ENCODE measurements at places on chromosomes 12 and 14.

DNA sequence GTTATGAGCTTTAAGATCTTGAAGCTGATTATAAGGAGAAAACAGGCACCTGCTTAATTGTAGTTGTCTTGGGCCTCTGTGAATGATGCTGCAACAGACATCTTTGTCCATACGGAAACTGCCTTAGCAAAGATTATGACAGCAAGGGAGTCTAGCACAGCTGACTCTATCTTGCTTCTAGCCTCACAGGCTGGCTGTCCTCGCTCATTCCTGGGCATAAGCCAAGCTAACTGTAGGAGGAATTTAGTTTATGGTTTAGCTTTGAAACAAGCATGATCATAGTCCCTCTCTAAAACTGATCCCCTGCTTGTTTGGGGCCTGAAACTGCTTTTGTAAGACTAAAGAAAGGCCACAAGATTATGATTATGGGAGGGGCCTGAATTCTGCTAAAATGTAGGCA, 74.3 kb upstream of the C14orf132 start:
- no peak for DNase-seq

- DNase-seq = no peak
Observed at GRCh38 chr12:39931231-39931630, 174.7 kb downstream of the SLC2A13 start.

GRCh38 chr14:42854061-42854460, 1247.4 kb downstream of the LRFN5 start:
- DNase-seq = no peak

- DNase-seq = no peak
Observed at GRCh38 chr14:32023540-32023939, 53.6 kb upstream of the ARHGAP5 start.

DNA sequence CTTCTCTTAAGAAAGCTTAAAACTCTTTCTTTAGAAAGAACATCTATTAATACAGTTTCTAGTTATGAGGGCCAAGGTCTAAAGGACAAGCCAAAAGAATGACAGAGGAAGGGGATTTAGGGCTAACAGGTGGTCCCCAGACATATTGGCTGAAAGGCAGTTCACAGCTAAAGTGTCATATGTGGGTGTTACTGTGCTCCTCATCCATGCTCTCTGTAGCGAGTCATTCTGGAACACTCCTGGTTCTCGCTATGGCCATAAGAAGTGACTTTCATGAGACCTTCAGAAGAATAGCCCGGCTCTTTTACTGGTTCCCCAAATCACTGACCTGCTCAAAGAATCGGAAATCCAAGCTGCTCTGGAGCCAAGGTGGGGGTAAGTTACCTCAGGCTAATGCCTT, 55.0 kb downstream of the TBK1 start:
- no peak for DNase-seq

DNA sequence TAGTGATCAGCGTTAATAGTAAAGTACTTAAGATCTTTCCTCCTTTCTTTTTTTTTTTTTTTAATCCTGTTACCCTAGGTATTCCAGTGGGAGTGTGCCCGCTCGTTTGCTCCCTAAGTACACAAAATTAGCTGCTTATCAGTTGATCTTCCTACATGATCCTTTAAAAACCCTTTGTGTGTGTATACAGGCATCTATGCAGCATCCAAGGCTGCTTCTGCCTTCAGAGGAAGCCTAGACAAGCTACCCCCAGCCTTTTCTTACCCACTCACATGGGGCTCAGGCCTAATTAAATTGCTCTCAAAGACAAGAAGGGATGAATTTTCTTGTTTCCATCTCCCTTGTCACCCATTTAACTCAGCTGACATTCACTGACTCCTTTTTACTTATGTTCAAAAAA, 343.4 kb upstream of the LMO3 start:
- DNase-seq = no peak

DNA sequence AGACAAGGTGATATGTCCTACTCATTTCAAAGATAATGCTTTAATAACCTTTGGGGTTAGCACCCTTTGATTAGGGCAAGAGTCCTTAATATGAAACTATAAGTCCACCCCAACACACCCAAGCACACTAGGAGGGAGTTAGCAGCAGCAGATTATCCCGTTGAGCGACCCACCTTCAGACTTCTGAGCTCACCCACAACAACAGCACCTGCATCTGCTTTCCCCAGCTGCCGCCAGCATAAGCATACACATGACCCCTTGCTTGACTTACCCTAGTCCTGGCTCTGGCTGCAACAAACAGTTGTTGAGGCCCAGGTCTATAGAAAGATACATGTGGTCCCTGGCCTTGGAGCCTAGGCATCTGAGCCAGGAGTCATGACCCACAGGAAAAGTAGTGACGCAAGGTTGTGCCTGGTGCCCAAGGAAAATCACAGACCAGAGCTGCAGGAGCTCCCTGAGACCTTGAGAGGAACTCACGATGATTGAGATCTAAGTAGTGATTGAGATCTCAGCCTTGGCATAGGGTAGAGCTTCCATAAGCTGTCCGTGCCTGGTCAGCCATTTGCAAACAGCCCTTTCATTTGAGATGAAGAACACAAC, 19.0 kb downstream of the ZDHHC22 start:
- DNase-seq = no peak

DNA sequence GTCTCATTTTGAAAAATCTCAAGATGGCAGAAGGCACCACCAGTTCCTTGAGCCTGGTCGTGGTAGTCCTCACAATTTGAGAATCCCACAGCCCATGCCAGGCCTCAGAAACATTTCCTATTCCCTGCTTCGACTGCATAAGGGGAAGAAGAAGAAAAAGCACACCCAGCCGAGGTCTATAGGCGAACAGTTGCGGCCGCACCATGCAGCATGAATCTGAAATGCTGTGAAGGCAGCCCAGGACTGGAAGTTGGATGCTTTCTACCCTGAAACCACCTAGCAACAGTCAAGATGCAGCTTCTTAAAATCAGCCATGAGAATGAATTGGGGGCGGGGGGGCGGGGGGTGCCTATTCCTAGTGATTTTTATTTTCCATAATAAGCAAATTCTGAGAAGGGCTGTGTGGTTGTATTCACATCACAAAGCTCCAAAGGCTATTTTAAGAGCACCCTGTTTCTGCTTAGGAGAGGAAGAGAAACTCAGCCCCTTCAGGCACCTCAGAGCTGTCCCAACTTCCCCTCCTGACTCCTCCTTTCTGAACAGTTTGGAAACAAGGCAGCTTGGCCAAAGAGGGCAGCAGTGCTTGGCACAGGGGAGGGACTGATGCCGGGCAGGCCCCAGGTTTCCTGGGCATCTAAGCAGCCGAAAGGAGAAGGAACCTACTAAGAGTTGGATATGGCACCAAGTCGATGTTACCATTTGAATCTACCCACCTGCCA, 172.5 kb upstream of the FOXN3 start:
- no peak for DNase-seq

GRCh38 chr14:101633276-101633675, 72.0 kb downstream of the DIO3 start:
- DNase-seq = no peak

- no peak for DNase-seq
Observed at GRCh38 chr12:22828066-22828465, 203.1 kb downstream of the ETNK1 start.

- DNase-seq = no peak
Observed at GRCh38 chr14:79596551-79596950, 614.8 kb downstream of the DIO2 start.

GRCh38 chr12:104805186-104805585, 152.9 kb downstream of the SLC41A2 start:
- DNase-seq = no peak

GRCh38 chr14:100448376-100448775, 125.2 kb downstream of the SLC25A47 start:
- no peak for DNase-seq

DNA sequence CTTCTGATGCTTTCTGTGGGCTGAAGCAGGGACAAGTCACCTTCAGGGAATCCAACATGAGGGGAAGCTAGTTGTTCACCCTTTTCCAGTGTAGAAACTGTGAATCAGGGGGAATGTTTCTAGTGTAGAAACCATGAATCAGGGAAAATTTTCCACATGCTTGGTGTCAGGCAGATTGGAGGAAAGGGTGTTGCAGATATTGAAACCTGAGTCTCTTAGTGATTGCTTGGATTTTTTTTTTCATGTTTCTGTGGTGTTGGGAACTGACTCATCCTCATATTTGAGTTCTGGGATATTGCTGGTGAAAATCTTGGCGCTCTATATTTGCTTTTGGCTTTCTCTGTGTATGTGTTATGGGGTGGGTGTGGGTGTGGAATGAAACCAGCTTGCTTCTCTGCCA, 144.5 kb upstream of the FBXO33 start:
- no peak for DNase-seq

GRCh38 chr12:15181017-15181683, 40.1 kb downstream of the RERG start:
- DNase-seq = no peak

- DNase-seq = no peak
Observed at GRCh38 chr14:34219661-34220377, 242.2 kb downstream of the SPTSSA start.

DNA sequence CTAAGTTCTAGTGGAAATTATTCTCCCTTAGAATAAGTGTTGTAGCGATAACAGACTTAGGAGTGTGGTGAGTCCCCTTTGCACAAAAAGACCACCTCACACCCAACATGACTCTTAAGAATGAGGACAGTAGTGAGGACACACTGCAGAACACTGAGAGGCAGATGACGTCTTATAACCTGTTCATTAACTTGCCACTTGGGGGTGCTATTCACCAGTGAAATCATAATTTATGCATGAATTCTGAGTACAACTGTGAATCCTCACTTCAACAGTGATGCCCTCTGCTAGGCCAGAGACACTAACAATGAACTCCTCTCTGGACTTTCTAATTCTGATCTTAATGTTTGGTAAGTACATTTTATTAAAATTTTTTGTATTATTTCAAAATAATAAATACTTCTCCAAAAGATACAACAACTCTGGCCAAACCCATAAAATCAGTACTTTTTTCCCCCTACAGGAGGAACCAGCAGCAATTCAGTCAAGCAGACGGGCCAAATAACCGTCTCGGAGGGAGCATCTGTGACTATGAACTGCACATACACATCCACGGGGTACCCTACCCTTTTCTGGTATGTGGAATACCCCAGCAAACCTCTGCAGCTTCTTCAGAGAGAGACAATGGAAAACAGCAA, 274.7 kb downstream of the DAD1 start:
- DNase-seq = no peak

GRCh38 chr12:114794049-114794558, 110.1 kb upstream of the TBX3 start:
- no peak for DNase-seq

- peak; percentile 37 for DNase-seq
Observed at GRCh38 chr14:74882103-74882920, 596 bp downstream of the DLST start.

- DNase-seq = no peak
Observed at GRCh38 chr14:64244279-64244678, 49.9 kb downstream of the ESR2 start.

Data from activated T-cell treated with anti-CD3 and anti-CD28 coated beads for 1 hour (primary cell).